ENCODE measurements at places on chromosomes 4 and X. TPM values are rescaled to one million over a fixed set of nuclear protein-coding genes. Genes with fewer than 3 reads are reported as not detected.

Gene AMBN
- polyA plus RNA-seq, result not detected

Gene MAGEE2
- 0.06 TPM for polyA plus RNA-seq

Gene FMR1NB
- not detected for polyA plus RNA-seq

GRCh38 chrX:68931345-68931744 lies 102.5 kb downstream of the EFNB1 start:
- no peak for DNase-seq

DNA sequence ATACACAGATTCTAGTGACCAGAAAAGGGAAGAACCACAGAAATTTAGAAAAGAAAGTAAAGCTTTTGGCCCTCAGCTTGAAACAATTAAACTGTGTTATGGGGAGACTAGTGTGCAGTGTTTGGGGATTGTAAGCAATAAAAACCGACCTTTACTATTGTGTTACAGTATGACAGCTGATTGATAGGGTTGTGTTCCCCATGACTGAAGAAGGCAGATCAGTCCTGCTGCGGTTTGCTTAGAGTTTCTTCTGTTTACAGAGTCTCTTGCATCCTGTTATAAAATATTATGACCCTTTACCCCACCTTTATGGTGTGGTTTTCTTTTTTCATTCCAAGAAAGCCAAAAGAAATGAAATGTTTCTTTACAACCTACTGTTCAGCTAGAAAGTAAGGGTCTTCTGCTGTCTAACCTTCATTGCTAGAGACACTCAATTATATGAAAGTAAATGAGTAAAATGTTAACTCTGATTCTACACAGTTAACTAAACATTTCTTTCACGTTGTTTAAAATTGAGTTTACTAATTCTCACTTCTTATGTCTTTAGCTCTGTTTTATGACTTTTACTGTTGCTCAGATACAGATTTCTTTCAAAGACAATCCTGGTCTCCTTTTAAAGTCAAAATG lies 18.1 kb downstream of the CHIC1 start:
- DNase-seq, result no peak

Data from heart left ventricle (tissue), 16 donors.